Tracheal epithelial cell (primary cell): ENCODE measurements at places on chromosomes 12 and 14. TPM values are rescaled to one million over a fixed set of nuclear protein-coding genes. Genes with fewer than 3 reads are reported as not detected.

KRT75 gene
- 1.1 and 87.0 TPM in 2 replicates for total RNA-seq

PLEKHD1 gene
- total RNA-seq, result under 0.01 TPM in 2 replicates

OR6C2 gene
- total RNA-seq, result not detected in 2 replicates

FAM234B gene
- total RNA-seq, result 5.1 and 5.8 TPM in 2 replicates

AJUBA gene
- total RNA-seq, result 250 and 322 TPM in 2 replicates

CFAP251 gene
- 16.4 and 21.5 TPM in 2 replicates for total RNA-seq

REM2 gene
- total RNA-seq, result 0.43 TPM in 1 of 2 replicates, not detected in the other

ATF1 gene
- total RNA-seq, result 33.0 and 37.7 TPM in 2 replicates

CDKL1 gene
- total RNA-seq, result 5.3 and 14.2 TPM in 2 replicates

FAM90A1 gene
- under 0.01 and 0.21 TPM in 2 replicates for total RNA-seq

ANO6 gene
- 37.3 and 75.4 TPM in 2 replicates for total RNA-seq

MBIP gene
- total RNA-seq, result 4.6 and 5.5 TPM in 2 replicates

MIPOL1 gene
- 8.9 and 19.4 TPM in 2 replicates for total RNA-seq

ANO2 gene
- total RNA-seq, result 0.85 TPM in 1 of 2 replicates, not detected in the other

SLC6A15 gene
- total RNA-seq, result 31.8 and 69.7 TPM in 2 replicates

SMIM41 gene
- total RNA-seq, result not detected in 2 replicates

SOCS4 gene
- total RNA-seq, result 10.1 and 10.9 TPM in 2 replicates

GLIPR1L1 gene
- total RNA-seq, result not detected in 2 replicates

NR1H4 gene
- 3.6 TPM in 1 of 2 replicates, not detected in the other for total RNA-seq

LTBR gene
- 110 and 121 TPM in 2 replicates for total RNA-seq

CPNE6 gene
- total RNA-seq, result not detected in 2 replicates

SLC7A7 gene
- 0.43 and 3.1 TPM in 2 replicates for total RNA-seq
